Activated naive CD4-positive, alpha-beta T cell treated with anti-CD3 and anti-CD28 coated beads, Interleukin-2, amount 50 U/mL, for 72 hours (primary cell): ENCODE measurements at places on chromosomes 1 and 21.

GRCh38 chr1:223824712-223825111, 21.0 kb downstream of the TP53BP2 start:
- no peak for DNase-seq

- DNase-seq: no peak
Measured at GRCh38 chr1:70899735-70900134, 147.9 kb downstream of the PTGER3 start.

DNA sequence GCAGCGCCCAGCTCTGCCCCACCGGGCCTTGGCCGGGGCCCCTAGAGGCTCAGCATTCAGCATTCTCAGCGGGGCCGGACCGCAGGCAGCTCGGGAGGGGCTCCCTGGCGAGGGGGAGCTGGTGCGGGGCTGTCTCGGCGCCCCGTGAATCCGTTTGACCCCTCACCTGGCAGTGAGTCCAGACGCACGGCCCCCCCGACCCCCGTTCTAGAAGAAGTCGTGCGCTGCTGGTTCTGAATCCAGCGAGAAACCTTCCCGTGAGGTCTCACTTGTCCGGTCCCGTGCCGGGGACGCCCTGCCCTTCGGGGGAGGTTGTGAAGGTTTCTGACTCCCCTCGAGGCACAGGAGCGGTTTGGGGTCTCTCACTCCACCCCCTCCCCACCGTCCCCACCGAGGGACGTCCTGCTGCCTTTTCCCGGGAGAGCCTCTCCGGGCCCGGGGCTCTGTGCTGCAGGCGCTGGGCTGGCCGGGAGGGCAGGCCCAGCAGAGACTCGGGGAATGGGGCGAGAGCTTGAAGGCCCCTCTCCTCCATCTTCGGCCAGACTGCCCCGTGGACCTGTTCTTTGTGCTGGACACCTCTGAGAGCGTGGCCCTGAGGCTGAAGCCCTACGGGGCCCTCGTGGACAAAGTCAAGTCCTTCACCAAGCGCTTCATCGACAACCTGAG, 655 bp downstream of the COL6A1 start:
- DNase-seq: no peak

GRCh38 chr1:81867235-81867634, 66.5 kb downstream of the ADGRL2 start:
- no peak for DNase-seq

DNA sequence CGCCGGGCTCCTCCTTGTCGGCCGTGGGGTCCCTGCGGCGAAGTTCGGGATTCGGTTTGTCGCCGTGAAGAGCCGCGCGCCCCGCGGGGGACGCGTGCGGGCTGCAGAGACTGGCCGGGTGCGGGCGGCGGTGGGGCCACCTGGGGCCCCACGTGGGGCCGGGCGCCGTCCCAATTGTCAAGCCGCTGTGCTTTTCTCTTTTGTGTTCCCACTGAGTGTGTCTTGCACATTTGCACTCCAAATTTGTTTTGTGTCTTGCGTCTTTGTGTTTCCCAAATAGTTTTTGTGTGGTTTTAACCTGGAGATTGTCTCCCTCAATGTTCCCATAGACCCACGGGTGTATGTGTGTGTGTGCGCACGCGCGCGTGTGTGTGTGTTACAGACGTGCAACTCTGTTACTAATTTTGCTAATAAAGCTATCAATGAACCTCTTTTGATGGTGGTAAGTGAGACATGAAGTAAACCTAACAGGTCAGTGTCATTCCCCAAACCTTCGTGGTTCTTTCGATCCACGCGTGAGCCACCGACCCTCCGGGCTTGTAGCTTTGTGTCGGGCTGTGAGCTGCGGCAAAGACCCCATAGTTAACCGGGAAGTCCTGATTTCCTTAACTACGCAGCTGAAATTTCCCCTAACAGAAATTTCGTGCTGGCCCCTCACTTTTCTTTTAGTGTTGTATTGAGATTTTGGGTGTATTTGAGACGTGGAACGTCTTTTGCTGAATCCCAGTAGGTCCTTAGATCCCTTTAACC, 708 bp downstream of the PRDM2 start:
- no peak for DNase-seq

GRCh38 chr1:215417122-215417521, 150.0 kb upstream of the KCTD3 start:
- no peak for DNase-seq
